Activated naive CD8-positive, alpha-beta T cell treated with anti-CD3 and anti-CD28 coated beads for 36 hours (primary cell): ENCODE measurements at places on chromosomes 1 and 21. TPM values are rescaled to one million over a fixed set of nuclear protein-coding genes. Genes with fewer than 3 reads are reported as not detected.

DNA sequence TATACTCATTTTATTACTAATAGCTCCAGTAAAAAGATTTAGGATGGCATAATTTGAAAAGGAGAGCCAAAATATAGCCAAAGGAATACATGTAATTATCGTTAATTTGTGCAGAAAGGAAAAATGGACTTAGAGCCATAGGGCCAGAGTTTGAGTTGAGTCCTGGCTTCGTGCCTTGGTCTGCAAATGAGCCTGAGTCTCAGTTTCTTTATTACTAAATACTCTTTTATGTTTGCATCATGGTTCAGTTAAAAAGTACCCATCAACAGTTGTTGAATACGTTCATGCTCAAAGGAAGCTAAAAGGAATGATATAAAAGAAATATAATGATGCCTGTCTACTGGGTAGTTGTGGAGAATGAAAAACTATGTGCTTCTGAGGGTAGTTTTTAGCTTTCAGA is 155.7 kb upstream of the FAM78B start:
- no peak for DNase-seq

- no peak for DNase-seq
These were observed 47.7 kb upstream of the C8B start for GRCh38 chr1:57013522-57013921.

DNA sequence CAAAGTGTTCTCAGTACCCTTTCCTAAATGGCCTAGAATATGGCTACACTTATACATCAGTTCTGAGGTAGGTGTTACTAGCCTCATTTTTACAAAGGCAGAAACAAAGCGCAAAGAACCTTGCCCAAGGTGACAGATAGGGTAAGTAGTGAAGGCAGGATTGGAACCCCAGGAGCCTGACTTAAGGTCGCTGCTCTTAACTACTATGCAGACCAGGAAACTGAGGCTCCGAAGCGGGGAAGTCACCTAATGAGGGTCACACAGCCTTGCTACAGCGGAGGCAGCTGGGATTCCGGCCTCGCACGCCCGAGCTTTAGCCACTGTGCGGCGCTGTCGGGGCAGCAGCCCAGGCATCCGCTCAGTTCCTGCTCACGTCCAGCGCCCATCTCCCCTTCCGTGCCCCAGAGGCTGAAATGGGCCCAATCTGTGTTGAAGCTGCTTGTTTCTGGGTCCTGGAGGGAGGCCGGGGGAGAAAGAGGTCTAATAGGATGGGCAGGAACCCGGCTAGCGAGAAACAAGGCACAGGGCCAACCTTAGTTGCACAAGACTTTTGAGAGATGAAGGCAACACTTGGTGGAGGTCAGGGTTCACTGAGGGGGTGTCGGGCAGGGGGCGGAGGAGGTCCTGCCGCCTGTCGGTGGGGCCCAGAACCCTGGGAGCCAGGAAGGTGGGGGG is 1.4 kb upstream of the FOXD2 start:
- peak; percentile 83 for DNase-seq

DNA sequence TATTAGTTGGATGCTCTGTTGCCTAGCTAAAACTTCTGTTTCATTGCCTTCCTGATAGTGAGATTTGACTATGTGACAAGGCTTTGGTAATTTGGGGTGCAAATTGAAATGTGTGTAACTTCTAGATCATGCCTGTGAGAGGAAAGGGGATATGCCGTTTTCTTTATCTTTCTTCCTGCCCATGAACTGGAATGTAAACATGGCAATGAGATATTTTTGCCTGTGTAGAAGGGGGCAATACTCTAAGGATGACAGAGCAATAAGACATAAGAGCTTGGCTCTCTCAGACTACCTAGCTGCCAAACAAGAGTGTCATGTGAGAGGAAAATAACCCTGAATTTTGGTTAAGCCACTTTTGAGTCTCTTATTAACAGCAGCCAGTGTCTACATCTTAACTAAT is 49.7 kb downstream of the RAP1A start:
- no peak for DNase-seq

- DNase-seq, result no peak
These were observed 99.4 kb downstream of the ADSS2 start for GRCh38 chr1:244352156-244352830.

- DNase-seq, result no peak
These were observed 6.3 kb downstream of the LRRC53 start for GRCh38 chr1:74505928-74506710.

DNA sequence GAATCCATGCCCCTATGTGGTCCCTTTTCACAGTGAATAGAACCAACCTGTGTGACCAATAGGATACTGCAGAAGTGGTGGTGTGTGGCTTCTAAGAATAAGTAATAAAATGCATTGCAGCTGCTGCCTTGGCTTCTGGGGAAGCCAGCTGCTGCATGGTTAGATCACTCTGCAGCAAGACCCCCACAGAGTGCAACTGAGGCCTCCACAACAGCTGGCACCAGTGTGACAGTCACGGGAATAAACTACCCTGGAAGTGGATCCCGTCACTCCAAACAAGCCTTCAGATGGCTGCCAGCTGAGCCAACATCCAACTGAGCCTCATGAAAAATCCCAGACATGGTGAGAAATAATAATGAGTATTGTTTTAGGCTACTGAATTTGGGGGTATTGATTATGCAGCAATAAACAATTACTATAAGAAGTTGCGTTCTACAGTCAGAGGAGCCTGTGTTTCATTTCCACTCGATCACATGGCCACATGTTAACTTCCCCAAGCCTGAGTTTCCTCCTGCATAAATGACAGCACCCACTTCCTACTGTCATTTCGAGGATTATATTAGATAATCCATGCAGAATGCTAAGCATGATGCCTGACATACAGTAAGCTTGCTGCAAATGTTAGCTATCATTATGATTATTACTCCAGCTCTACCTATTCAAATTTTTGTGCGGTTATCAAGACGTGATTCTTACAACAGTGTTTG is 20.8 kb upstream of the COG2 start:
- no peak for DNase-seq

DNA sequence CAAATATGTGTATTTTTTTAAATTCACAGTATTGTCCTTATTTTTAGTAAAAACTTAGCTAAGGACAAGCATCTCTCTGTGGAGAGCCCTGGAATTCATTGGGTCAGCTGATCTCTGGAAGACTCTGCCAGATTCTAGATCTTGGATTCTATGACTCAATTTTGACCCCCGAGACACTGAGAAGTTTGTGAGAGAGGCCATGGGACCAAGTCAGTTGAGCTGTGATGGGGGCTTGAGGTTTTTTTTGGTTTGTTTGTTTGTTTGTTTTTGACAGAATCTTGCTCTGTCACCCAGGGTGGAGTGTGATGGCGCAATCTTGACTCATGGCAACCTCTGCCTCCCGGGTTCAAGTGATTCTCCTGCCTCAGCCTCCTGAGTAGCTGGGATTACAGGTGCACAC is 13.5 kb downstream of the SHISA4 start:
- DNase-seq, result no peak

The PIGP gene
- total RNA-seq, result 25.9 TPM

The RPE65 gene
- total RNA-seq, result not detected

The HPDL gene
- total RNA-seq, result 53.0 TPM

The LCE2B gene
- total RNA-seq, result not detected
